ENCODE measurements at places on chromosomes 5 and 9.

DNA sequence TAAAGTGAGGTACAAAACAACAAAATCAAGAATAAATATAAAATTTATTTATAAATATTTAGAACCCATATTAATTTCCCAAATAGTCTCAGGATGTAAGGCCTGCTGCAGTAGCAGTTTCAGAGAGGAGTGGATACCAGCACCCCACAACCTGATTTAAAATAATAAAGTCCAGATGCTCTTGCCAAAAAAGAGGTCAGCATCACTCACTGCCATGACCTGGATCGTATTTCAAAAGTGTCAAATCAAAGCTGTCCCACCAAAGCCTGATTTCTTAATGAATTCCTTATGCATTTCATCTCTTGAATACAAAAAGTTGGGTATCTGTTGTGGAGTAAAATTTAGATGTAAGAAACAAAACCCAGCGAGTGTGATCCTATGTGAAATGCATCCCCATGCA, 58.0 kb upstream of the ROR2 start:
- DNase-seq = no peak

DNA sequence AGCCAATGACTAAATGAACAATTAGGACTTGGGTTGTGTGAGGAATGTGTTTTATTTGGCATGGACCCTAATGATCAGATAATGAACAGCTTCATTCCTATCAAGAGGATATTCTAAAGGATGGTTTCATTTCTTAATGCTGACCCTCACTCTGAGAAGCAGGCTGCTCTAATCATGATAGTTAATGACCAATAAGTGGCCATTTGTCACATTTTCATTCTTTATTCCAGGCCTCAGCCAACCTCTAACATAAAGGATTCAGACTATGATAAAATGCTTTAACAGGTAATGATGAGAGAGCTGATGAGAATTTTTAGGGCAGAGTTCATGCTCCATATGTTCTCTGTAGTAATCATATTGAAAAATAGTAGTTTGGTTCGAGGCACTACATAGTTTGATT, 301.5 kb upstream of the ARRDC3 start:
- no peak for DNase-seq

DNA sequence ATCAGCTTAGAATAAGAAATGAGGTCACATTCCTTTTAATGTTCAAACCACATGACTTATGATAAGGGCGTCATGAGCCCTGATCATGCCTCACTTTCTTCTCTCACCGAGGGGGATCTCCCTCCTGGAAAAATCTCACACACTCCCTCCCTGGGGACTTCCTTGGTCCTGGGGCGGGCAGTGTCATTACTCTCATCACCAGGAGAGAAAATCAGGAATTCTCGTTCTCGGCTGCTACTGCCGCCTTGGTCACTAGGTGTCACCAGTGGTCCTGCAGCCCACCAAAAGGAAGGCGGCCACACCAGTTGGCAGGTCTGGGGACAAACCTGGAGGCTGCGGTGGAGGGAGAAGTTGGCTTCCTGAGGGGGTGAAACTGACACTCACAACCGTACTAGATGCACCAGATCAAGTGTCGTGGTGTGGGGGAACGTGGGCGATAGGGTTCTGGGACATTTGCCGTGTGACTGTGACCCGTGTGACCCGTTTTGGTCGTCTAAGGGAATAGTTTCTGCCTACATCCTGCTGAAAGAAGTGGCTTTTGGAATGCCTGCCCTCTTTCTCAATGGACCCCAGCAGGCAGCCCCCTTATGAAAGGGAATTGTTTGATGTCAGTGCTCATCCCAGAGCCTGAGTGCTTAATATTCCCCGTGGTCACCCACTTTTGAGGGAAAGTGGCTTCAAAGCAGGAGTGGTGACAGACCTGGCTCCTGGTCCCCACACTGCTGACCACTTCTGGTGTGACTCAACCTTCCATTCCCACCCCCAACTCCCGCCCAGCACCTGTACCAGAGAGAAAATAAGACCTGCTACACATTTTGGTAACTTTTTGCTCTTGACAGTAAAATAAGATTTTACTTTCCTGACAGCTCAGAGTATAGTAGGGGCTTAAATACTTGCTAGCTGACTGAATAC, 63.2 kb downstream of the ACER2 start:
- DNase-seq = peak; percentile 22

DNA sequence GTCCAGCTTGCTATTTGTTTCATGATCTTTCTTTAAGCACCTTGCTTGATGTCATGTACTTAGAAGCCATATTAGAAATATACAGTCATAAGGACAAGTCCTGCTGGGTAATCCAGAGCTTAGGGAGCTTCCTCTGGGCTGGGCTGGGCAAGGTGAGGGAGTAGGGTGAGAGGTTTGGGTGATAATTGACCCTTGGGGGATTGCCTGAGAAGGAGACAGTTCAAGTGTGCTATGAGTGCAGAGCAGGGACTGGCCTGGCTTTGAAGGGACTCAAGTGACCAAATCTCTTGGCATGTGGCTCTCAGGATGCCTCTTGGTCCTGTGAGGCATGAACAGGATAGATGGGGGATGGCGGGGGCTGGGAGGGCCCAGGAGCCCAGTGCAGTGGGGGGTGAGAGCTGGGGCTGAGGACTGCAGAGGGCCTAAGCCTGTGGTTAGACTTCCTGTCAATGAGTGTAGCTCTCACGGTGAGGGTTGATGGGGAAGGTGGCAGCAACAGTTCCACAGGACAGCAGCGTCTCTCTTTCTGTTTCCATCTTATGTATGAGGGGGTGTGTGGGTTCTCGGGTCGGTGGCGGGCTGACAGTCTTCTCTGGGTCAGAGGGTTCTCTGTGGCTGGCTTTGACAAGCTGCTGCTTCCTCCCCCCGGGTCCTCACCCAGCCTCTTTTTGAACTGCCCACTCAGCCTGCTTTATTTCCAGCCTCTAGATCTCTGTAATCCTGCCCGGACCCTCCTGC, 53.5 kb downstream of the RGS3 start:
- no peak for DNase-seq
